LNCaP clone FGC (cell line): ENCODE measurements at places on chromosomes 1 and 21.

DNA sequence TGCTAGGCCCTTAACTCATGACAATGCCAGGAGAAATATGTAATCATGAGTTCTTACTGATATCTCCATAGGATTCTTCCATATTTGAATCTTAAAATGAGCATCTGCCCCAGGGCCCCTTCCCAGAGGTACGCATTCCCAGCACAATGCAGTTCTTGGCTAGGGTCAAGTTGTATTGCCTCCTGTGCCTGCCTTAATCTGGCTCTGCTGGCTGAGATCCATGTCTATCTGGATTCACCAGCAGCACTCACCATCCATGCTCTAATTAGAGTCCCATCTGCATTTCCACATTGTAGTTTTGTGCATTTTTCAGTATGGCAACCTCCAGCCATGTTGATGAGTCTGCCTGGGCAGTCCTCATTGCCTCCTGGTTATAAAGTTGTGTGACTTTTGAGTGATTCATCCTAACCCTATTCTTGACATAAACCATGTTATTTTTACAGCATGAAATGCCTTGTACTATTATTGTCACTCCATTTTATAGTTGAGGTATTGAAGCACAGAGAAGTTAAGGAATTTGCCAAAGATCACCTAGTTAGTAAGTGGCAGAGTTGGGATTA lies 55.9 kb downstream of the CAMSAP2 start:
- no peak for DNase-seq

DNA sequence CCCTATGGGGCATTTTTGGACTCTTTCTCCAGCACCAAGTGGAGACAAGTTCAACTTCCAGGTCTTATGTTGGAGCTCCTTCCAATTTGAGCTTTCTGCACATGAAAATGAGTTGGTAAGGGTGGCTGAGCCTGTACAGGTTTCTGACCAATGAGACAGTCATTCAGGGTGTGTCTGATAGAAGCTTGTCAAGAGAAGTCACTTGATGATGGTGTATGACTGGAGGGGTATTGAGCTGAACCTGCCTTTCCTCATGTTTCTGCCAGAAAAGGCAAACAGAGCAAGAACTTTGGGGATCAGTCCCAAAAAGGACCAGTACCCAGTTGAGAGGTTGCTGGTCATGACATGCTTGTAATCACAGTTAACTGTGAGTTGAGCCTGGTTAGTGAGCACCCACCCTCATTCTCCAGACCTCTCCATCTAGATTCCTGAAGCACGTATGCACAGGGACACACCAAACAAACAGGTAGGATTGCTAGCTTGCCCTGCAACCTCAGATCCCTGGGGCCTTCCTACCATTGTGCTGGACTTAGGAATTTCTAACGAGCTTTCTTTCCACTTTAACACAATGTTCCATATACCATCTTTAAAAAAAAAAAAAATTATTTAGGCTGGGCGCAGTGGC lies 26.6 kb downstream of the FAM89A start:
- no peak for DNase-seq

DNA sequence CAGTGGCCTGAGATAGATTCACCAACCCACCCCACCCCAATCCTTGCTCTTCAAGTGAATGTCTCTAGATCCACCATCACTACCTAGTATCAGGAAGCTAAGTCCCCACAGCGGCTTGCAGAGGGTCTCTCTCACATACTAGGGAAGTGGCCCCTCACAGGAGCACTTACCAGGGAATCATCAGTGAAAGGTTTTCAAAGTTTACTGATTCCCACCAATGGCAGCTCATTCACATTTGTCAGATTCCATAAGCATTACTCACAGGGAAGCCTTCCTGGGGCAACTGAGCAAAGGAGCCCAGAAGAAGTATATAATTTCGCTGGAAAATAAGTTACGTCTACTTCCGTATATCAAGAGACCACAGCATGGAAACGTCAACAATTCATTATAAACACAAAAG lies 120.8 kb downstream of the GREM2 start:
- DNase-seq: no peak

DNA sequence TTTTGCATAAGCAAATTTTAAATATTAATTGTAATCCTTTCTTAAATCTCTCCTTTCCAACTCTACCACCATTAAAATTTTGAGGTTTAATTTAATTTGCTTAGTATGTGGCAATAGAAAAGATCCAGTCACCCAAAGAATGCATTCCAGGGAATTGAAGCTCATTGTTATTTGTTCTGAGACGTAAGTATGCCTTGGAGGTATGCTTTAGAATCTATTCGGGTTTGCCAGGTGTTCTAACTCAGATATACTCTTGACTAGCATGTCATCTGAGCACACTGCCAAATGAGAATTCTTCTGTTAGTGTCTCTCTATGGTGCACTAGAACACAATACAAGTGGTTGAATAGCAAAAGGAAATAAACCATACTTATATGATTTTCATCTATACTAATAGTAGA lies 813.6 kb upstream of the ADGRL2 start:
- DNase-seq: no peak

DNA sequence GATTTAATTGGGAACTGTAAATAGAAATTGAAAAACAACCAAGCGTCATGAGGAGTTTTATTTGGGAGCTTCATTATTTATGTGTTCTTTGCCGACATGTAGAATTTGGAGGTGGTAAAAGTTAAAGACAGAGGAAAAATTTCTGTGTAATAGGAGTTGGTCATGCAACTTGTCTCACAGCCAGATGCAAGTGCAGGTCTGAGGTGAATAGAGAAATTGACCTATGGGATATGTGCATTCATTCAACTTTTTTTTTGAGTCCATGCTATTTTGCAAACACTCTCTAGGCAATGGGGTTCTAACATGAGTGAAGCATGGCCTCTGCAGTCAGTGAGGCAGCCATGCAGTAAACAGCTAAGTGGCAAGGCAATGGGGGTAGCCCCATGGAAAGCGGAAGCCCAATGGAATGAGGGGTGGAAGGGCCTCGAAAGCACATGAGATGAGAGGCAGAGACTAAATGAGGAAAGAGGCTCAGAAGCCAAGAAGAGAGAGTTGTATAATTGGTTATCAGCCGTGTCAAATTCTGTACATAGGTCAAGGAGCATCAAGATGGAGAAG lies 56.4 kb upstream of the NRIP1 start:
- no peak for DNase-seq

DNA sequence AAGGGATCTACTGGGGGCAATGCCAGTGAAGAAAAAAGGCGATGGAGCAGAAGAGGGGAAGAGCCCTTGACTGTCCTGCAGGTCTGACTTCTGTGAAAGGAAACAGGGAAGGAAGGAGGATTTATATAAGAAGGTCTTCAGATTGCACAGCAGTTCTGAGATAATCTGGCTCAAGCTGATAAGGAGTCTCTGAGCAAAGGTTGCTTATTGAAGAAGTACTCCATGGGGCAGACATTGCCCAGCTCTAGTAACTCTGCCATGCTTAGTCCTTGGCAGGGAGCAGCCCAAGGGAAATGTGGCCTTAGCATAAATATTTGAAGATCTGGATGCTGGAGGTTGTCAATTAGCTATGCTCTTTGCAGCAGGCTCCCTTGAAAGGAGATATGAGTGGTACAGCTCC lies 15.9 kb upstream of the TTF2 start:
- no peak for DNase-seq

GRCh38 chr1:6982860-6983259 lies 197.6 kb downstream of the CAMTA1 start:
- no peak for DNase-seq

GRCh38 chr1:197787623-197788536 lies 12.6 kb upstream of the DENND1B start:
- no peak for DNase-seq

DNA sequence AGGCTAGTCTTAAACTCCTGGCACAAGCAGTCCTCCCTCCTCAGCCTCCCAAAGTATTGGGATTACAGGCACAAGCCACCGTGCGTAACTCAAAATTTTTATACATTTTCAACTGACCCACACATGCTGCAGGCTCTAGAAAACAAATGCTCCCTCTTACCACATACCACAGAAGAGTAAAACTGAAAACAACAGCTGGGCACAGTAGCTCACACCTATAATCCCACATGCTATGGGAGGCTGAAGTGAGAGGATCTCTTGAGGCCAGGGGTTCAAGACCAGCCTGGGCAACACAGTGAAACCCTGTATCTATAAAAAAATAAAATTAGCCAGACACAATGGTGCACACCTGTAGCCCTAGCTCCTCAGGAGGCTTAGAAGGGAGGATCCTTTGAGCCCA lies 56.7 kb downstream of the AKT3 start:
- no peak for DNase-seq

- DNase-seq: no peak
These were observed 278.4 kb downstream of the USH2A start for GRCh38 chr1:216144661-216145450.

DNA sequence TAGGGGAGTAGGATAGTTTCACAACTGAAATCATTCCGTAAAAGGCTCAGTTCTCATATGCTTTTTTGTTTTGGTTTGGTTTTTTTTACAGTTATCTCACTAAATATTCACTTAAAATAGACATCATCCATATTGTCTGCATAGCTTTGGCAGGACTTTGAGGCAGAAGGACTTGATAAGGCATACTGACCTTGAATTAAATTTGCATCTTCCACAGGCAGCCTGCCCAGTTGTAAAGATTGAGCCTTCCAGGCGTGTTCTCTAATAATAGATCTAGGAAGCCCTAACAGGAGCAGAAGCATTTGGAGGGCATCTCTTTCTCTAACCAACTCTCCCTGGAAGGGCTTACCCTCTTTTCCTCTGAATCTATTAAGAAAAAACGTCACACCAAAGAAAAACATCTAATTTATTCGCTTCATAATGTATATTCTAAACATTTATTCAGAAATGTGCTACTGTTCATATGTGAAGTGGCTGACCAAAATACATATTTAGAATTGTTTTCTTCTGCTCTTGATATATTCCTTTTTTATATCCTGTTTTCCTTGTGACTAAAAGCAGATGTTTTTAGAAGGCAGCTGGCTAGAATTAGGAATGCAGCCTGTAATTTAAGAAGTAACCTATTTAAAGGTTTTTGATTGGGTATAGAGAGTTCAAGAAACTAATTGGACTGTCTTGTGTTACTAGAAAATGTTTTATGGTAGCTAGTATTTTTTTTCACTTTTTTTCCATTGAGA lies 20.2 kb downstream of the DESI2 start:
- no peak for DNase-seq
